ENCODE measurements at places on chromosomes 3 and 15.

- no peak for DNase-seq
Observed at GRCh38 chr3:111903067-111903511, 44.0 kb downstream of the PHLDB2 start.

DNA sequence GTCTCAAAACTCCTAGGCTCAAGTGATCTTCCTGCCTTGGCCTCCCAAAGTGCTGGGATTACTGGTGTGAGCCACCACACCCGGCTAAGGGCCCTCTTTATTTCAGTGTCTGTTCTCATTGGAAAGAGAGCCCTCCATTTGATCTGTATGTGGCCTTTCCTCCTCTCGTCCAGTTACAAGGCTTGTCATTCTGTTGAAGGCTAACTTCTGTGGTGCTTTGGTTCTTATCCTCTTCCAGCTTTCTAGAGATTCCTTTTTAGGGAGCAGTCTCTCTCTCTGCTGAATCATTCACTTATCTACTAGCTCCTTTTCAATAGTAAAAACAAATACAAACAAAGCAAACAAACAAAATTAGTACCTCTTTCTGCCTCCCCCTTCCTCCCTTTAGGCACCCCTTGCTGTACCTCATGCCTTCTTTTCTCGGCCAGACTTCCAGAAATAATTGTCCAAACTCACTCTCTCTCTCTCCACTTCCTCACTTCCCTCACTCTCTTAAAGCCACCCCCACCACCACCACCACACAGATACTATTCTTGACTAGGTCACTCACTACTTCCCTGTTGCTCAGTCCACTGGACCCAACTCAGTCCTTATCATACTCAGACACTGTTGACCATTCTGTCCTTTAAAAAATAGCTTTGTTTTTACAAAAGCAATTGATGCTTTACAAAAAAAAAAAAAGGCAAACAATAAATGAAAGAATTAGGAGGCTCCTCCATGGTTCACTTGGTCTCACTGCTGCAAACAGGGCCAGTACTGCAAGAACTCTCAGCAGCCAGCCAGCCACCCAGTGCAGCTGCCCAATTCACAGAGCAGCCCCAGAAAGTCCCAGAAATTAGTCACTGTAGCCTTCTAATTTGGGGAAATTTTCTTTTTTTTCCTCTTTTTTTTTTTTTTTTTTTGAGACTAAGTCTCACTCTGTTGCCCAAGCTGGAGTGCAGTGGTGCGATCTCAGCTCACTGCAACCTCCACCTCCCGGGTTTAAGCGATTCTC, 31.7 kb upstream of the RAB11A start:
- DNase-seq = no peak

GRCh38 chr3:24828551-24828950, 333.9 kb upstream of the THRB start:
- DNase-seq = no peak

DNA sequence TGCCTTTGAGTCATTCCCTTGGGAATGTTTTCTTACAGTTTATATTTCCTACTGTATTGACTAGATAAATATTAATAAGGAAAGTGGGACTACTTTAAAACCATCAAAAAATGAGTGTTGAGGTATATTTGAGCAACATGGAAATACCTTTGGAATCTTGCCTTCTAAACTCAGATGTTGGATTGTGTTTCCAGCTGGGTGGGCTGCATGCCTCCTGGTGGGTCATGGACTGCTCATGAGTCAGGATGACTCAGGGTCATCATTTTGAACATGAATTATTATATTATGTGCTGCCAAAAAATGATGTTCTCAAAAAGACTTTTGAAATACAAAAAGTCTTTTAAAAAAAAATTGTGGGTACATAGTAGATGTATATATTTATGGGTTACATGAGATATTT, 41.1 kb upstream of the APH1B start:
- no peak for DNase-seq

GRCh38 chr3:106728315-106729098, 648.7 kb upstream of the CCDC54 start:
- no peak for DNase-seq

DNA sequence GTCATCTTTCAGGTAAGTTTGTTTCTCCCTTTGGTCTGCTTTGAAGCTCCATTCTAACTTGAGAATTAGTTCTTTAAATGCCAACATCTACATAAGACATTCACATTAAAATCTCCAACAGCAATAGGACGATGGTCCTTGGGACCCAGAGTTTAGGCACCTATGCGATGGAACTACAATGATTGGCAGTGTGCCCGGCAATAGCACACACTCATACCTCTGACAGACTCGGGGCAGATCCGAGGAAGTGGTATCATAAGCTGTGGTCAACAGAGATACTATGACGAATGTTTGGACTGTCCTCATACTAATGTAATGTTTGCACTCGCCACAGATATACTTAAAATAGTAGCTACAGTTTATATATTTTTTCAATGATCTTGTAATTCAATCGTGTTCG, 34.2 kb upstream of the NR2F2 start:
- no peak for DNase-seq
